ENCODE measurements at places on chromosomes 16 and 17.
A peak's percentile ranks its signal among the peaks of the same experiment; 100 is the strongest.

GRCh38 chr16:1345087-1345486 is 6.6 kb downstream of the TSR3 start:
- DNase-seq = no peak

- DNase-seq = no peak
Observed at GRCh38 chr17:82244413-82245133, 15.7 kb downstream of the SLC16A3 start.

- DNase-seq = no peak
Observed at GRCh38 chr17:49495842-49496182, 719 bp downstream of the NGFR start.

GRCh38 chr17:83053739-83054451 is 25.5 kb upstream of the METRNL start:
- DNase-seq = peak; percentile 68

DNA sequence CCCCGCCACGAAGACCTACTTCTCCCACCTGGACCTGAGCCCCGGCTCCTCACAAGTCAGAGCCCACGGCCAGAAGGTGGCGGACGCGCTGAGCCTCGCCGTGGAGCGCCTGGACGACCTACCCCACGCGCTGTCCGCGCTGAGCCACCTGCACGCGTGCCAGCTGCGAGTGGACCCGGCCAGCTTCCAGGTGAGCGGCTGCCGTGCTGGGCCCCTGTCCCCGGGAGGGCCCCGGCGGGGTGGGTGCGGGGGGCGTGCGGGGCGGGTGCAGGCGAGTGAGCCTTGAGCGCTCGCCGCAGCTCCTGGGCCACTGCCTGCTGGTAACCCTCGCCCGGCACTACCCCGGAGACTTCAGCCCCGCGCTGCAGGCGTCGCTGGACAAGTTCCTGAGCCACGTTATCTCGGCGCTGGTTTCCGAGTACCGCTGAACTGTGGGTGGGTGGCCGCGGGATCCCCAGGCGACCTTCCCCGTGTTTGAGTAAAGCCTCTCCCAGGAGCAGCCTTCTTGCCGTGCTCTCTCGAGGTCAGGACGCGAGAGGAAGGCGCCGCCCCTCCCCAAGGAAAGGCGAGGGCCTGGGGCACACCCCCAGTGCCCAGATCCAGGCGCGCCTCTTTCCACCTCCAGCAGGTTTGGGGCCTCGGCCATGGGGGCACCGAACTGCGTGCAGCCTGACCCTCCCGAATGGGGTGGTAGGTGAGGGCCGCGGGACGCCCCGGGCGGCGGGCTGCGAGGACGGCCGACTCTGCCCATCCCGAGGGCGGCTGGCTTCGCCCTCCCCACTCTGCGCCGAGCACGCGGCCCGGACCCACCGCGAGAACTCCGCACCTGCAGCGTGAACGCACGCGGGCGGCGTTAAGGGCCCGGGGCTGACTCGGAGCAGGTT is 664 bp downstream of the HBQ1 start:
- peak; percentile 94 for DNase-seq

DNA sequence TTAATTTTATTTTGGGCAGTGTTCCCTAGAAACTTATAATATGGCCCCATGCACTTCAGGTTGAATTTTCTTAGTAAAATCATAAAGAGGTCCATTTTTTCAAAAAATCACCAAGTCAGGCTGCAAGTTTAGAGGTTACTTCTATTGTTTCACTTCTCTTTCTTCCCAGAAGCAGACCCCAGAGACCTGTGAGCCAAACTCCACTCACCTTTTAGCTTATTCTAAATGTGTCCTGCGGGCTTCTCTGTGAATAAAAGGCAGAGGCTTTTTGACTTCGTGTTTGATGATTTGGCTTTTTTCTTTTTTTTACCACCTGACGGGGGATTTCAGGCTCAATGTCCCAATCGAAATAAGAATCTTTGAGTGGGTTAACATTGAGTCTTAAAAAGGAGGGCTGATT is 7.4 kb downstream of the PRKCB start:
- DNase-seq = no peak

DNA sequence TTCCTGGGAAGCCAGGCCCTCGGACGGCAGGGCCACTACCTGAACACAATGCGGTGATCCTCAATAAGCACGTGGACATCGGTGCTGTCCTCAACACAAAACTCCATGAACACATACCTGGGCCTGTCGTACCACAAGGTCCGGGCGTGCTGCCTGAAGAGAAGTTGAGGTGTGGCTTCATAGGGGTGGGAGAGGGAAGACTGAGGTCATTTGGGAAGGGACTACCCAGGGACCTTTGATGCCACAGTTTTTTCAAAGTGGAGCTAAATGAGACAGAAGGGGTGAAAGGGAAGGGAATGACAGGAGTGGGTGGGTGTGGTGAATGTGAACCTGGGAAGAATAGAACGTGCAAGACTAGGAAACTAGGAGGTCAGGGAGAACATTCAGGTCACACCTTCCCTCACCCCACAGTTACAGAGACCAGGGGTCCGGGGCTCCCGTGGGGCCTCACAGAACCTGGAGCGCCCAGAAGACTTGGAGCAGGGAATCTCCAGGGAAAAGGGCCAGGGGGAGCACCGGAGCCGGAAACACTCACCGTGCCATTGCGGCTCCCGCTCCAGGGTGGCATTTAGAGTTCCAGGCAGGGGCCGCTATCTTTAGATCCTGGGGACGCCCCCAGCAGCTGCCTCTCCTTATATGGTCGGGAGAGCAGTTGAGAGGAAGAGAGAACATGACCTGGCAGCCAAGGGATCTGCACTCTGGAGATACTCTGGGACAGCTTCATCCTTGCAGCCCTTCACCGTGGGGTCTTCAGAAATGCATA is at the start of gene PTGES3L:
TSS of gene PTGES3L (minus strand) at position 570 of the 763 bp plus-strand sequence. CDS start at position 543, 27 bp downstream.
- DNase-seq = peak; percentile 66

Measured in activated effector memory CD4-positive, alpha-beta T cell treated with anti-CD3 and anti-CD28 coated beads, Interleukin-2, amount 50 U/mL, for 16 hours (primary cell).